NCI-H524 (cell line): ENCODE measurements at places on chromosomes 16 and 17.

DNA sequence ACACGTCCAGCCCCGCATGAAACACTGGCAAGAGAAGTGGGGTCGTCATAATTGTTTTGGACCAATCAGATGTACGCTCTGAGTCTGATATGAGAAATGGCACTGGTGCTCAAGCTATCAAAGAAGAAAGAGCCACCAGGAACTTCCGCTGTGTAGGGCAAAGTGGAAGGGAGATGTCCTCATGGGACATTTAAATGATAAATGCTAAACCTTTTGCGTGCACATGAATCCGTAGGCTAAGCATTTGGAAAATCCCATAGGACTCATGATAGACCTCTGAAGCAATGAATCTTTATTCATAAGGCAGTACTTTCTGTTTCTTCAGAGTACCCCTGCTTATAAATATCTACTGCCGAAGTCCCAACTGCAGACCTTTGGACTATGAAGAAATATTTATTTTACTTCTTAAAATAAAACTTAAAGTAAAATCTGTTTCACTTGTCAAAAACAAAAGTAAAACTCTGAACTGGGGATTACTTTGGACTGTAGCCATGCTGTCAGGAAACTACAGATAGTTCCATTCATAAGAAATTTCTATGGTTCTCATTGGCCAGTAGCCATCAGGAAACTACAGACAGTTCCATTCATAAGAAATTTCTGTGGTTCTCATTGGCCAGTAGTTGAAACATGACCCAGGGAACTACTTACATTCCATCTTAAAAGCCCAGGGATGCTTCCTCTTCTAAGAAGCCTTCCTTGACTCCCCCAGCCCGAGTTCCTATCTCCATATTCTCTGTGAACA is 335.1 kb downstream of the HS3ST4 start:
- DNase-seq, result no peak

- no peak for DNase-seq
Observed at GRCh38 chr16:10485159-10485558, 95.2 kb downstream of the EMP2 start.

DNA sequence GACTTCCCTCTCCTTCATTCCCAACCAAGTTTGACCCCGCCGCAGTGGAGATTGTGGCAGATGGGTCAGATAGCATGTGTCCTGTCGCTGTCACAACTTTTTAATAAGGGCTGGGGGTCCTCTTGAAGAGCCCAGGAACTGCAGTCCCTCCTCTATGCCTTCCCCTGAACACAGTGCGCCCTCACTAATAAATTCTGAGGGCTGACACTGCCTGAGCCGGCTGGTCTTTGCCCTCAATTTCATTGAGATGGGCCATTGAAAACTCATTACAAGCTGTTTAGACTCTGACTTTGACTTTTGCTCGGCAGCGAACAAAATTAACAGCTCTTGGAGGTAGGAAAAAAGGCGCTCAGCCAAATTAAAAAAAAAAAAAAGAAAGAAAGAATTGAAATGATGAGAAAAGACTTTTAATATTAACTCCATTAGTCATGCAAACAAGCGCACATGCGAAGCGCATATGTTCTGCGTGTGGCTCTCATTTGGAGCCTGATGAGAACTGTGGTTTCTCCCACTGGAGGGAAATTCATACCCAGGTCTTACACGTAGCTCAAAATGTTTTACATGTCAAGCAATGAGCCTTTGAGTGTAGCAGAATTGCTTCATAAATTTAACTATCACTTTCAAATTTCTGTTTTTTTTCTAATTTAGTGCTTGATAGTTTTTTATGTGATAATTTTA is 704.7 kb downstream of the WWOX start:
- no peak for DNase-seq

- DNase-seq, result no peak
Observed at GRCh38 chr17:44086364-44087311, 16.1 kb downstream of the G6PC3 start.

- peak; percentile 21 for DNase-seq
Observed at GRCh38 chr16:86806838-86807351, 228.5 kb downstream of the FOXL1 start.
